ENCODE measurements at places on chromosomes 12 and 14. TPM values are rescaled to one million over a fixed set of nuclear protein-coding genes. Genes with fewer than 3 reads are reported as not detected.

- no peak for DNase-seq
- H3K27me3 ChIP-seq: no peaks in the 10 kb centered on the region
- no peak overlapping the region for H3K4me3 ChIP-seq
- no peaks in the 10 kb centered on the region for H3K36me3 ChIP-seq
Measured at GRCh38 chr14:81137316-81137715, 83.4 kb downstream of the GTF2A1 start.

GRCh38 chr12:94012071-94012470, 136.3 kb upstream of the PLXNC1 start:
- H3K4me1 ChIP-seq: no peaks in the 10 kb centered on the region
- no peak for DNase-seq
- no peak overlapping the region for H3K27ac ChIP-seq
- no peak overlapping the region for H3K4me3 ChIP-seq
- H3K36me3 ChIP-seq: no peaks in the 10 kb centered on the region
- no peaks in the 10 kb centered on the region for H3K27me3 ChIP-seq

GRCh38 chr12:23655112-23655511, 294.4 kb downstream of the SOX5 start:
- no peak overlapping the region for H3K27ac ChIP-seq
- H3K4me3 ChIP-seq: no peak overlapping the region
- H3K36me3 ChIP-seq: no peaks in the 10 kb centered on the region
- no peak for DNase-seq
- H3K4me1 ChIP-seq: peaks cover 5% of the 10 kb centered on the region

- peaks cover 70% of the 10 kb centered on the region for H3K36me3 ChIP-seq
- no peaks in the 10 kb centered on the region for H3K27me3 ChIP-seq
- no peak overlapping the region for H3K27ac ChIP-seq
Measured at GRCh38 chr12:64737539-64737938, 21.7 kb downstream of the GNS start.

- H3K27me3 ChIP-seq: no peaks in the 10 kb centered on the region
- no peaks in the 10 kb centered on the region for H3K36me3 ChIP-seq
Measured at GRCh38 chr12:26520869-26521268, 312.1 kb downstream of the ITPR2 start.

DNA sequence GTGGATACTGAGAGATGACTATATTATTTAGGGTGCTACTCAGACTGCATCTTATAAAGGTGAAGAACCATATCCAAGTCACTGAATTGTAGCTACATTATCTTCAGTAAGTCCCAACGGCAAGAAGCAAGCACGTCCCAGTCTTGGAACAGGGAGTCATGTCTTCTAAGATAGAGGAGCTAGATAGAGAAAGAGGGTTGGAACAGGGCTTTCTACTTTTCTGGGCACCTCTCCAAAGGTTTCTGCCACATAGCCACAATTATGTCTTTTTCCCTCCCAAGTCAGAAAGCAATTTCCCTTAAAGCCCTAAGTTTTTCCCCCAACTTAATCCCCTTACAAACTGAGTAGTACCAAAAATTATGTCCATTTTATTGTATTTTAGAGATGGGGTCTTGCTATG, 22.4 kb downstream of the MAPK1IP1L start:
- H3K27ac ChIP-seq: no peak overlapping the region
- no peaks in the 10 kb centered on the region for H3K36me3 ChIP-seq
- peaks cover 20% of the 10 kb centered on the region for H3K4me1 ChIP-seq
- no peak overlapping the region for H3K4me3 ChIP-seq
- no peak for DNase-seq

GRCh38 chr14:89498878-89499277, 81.8 kb upstream of the FOXN3 start:
- H3K4me1 ChIP-seq: no peaks in the 10 kb centered on the region
- no peaks in the 10 kb centered on the region for H3K27me3 ChIP-seq
- H3K27ac ChIP-seq: no peak overlapping the region
- no peaks in the 10 kb centered on the region for H3K36me3 ChIP-seq
- no peak overlapping the region for H3K4me3 ChIP-seq
- DNase-seq: no peak

- peaks cover 37% of the 10 kb centered on the region for H3K4me1 ChIP-seq
- H3K27ac ChIP-seq: no peak overlapping the region
- H3K27me3 ChIP-seq: no peaks in the 10 kb centered on the region
- H3K36me3 ChIP-seq: no peaks in the 10 kb centered on the region
- H3K4me3 ChIP-seq: no peak overlapping the region
Measured at GRCh38 chr12:64457032-64457431, 5.1 kb downstream of the TBK1 start.

DNA sequence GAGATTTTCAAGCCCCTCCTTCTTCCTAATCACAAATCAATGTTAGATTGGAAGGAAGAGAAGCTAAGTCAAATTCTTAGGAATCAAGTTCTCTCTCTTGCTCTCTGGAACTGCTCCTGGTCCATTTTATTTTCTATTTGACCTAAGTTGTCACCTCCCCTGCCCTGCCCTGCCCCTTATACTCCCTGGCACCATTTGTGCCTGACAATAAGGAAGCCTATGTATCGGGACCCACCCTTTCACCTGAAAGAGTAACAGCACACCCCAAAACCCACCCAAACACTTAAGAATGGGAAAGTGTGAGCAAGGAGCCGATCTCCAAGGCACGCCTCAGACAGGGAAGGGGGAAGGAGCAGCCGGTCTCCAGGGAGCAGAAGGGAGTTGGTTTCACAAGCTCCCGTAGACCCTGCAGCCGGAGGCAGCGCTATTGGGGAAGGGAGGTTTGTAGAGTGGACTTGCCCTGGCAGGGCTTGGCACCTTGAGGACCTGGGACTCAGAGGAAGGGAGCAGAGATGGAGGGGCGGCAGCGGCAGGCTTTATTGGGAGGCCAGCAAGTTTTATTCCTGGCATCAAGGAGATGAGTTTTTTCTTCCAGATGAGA, 1.6 kb downstream of the LRRC74A start:
- peaks cover 8% of the 10 kb centered on the region for H3K4me1 ChIP-seq
- peak overlapping the region; percentile 40 for H3K4me3 ChIP-seq
- H3K36me3 ChIP-seq: no peaks in the 10 kb centered on the region
- H3K27me3 ChIP-seq: no peaks in the 10 kb centered on the region

- peak overlapping the region; percentile 88 for H3K27ac ChIP-seq
- H3K27me3 ChIP-seq: no peaks in the 10 kb centered on the region
- peak overlapping the region; percentile 77 for H3K4me3 ChIP-seq
- H3K4me1 ChIP-seq: peaks cover 31% of the 10 kb centered on the region
Measured at GRCh38 chr12:2003676-2004112, 563 bp downstream of the DCP1B start.

- H3K27ac ChIP-seq: no peak overlapping the region
- H3K4me3 ChIP-seq: no peak overlapping the region
- no peaks in the 10 kb centered on the region for H3K36me3 ChIP-seq
- DNase-seq: no peak
Measured at GRCh38 chr14:85587151-85587711, 57.3 kb downstream of the FLRT2 start.

GRCh38 chr14:86940106-86940505, 1052.9 kb downstream of the GALC start:
- no peak for DNase-seq
- no peak overlapping the region for H3K27ac ChIP-seq
- H3K36me3 ChIP-seq: no peaks in the 10 kb centered on the region
- H3K4me1 ChIP-seq: no peaks in the 10 kb centered on the region
- no peaks in the 10 kb centered on the region for H3K27me3 ChIP-seq
- H3K4me3 ChIP-seq: no peak overlapping the region

GRCh38 chr14:73700325-73700724, 13.9 kb downstream of the PNMA1 start:
- no peaks in the 10 kb centered on the region for H3K36me3 ChIP-seq
- DNase-seq: no peak
- no peaks in the 10 kb centered on the region for H3K4me1 ChIP-seq
- no peak overlapping the region for H3K4me3 ChIP-seq
- no peaks in the 10 kb centered on the region for H3K27me3 ChIP-seq

DNA sequence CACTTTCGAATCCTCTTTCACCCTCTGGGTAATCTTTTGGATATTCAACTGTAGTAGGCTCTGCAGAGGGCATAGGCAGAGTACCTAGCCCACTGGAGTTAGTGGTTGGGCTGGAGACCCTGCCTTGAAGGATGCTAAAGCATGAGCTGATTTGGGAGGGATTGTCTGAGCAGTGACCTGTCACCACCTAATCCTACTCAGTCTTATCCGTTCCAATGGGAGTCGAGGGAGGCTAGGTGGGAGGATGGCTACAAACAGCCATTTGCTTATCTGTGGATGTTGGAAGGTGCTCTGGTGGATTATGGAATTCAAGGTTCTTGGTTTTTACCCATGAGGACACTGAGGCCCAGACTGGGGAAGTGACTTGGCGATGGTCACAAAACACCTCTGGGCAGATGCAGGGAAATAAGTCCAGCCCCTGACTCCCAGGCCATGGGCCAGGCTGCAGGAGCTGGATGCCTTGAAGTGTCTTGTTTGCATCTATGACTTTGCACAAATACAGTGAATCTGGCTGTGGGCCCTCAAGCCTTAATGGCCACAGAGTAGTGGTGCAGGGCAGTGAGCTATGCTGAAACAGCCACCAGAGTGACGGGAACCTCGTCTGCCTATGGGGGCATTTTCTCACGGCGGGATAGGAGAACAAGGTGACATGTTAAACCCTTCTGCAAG, 3.7 kb downstream of the KMT5A start:
- peaks cover 9% of the 10 kb centered on the region for H3K36me3 ChIP-seq
- peak overlapping the region; percentile 74 for H3K27ac ChIP-seq
- DNase-seq: no peak
- peaks cover 61% of the 10 kb centered on the region for H3K4me1 ChIP-seq
- peak overlapping the region; percentile 49 for H3K4me3 ChIP-seq

DNA sequence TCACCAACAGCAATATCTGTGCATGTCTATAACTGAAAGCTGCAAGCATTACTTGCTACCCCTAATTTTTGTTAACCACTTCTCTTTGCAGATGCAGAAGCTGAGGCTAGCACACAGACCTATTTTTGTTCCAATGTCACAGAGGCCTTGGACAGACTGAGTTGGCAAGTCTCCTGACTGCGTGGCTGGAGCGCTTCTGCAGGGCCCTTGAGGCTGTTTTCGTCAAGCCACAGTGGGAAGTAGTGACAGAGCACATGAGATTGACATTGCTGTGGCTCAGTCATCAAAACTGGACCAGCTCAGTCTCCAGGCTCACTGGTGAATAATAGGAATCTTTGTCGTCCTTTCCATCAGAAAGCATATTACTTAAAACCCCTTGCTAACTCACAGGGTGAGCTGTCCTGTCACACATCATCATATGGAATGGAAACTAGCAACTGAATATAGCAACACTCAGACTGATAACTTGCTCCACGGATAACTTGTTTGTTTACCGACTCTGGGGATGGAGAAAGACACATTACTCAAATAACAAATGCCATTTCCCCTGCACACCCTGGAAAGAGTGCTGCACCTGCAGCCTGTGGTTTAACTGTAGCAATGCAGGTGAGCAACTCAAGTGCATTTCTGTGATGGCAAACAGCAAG, 43.6 kb upstream of the DDX11 start:
- H3K27ac ChIP-seq: no peak overlapping the region
- no peaks in the 10 kb centered on the region for H3K36me3 ChIP-seq
- no peaks in the 10 kb centered on the region for H3K27me3 ChIP-seq
- H3K4me1 ChIP-seq: no peaks in the 10 kb centered on the region
- peak; percentile 58 for DNase-seq
- H3K4me3 ChIP-seq: no peak overlapping the region

DNA sequence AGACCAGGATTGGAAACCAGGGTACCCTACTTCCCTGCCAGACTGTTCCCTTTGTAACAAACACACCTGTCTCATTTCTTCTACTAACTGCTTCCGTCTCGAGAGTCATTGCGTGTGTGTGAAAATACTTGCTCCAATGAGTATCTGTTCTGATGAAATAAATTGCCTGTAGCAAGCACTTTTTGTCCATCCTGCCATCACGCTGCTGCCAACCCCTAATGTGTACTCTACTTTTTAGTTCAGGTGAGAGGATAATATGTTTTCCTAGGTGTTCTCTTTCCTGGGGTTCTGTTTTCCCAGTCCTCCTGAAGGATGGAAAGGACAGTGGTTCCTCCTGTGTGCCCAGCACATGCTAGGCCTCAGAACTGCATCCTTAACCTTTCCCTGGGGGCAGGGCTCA, 1.0 kb downstream of the TUNAR start:
- no peaks in the 10 kb centered on the region for H3K36me3 ChIP-seq
- no peak overlapping the region for H3K27ac ChIP-seq
- DNase-seq: no peak
- no peak overlapping the region for H3K4me3 ChIP-seq
- H3K27me3 ChIP-seq: peaks cover 10% of the 10 kb centered on the region

GRCh38 chr12:126607157-126607556, 1541.9 kb downstream of the AACS start:
- no peak for DNase-seq
- no peak overlapping the region for H3K4me3 ChIP-seq
- H3K27me3 ChIP-seq: no peaks in the 10 kb centered on the region
- H3K36me3 ChIP-seq: no peaks in the 10 kb centered on the region
- H3K4me1 ChIP-seq: no peaks in the 10 kb centered on the region
- H3K27ac ChIP-seq: no peak overlapping the region

- no peaks in the 10 kb centered on the region for H3K36me3 ChIP-seq
- no peak for DNase-seq
- H3K4me3 ChIP-seq: no peak overlapping the region
- H3K27me3 ChIP-seq: no peaks in the 10 kb centered on the region
Measured at GRCh38 chr12:45577844-45578399, 151.6 kb upstream of the ARID2 start.

DNA sequence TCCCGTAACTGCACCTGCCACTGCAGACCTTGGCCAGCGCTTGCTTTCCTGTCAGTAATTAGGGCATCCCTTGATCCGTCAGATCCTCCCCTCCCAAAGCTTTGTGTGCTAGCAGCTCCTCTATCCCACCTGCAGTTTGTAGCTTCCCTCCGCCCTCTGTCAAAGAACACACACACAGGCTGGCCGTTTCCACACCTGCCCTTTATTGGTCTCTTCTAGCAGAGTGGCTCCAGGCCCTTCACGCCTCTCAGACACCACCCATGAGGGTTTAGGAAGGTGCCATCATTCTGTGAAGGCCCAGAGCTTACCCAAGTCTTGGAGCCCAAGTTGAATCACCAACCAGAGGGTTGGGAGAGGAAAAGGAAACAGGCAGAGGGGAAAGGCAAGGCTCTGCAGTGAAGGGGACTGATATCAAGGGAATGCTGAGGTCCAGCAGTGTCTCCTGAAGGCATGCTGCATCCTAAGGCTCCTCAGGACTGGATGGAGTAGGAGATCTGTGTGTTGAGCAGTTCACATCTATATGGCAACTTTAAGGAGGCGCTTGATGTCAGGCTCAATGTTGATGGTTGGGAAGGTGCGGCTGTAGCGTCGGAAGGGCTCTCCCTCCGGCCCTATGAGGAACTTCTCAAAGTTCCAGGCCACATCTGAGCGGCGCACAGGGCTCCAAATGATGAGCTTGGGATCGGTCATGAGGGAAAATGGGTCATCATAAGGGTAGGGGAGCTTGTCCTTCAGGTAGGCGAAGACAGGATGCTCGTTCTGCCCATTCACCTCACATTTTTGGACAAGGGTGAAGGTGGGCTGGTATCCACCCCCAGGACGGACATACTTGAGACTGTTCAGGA, 3.4 kb downstream of the GPX2 start:
- H3K4me1 ChIP-seq: peaks cover 18% of the 10 kb centered on the region
- H3K27ac ChIP-seq: no peak overlapping the region
- H3K36me3 ChIP-seq: peaks cover under 1% of the 10 kb centered on the region
- no peak for DNase-seq
- H3K4me3 ChIP-seq: no peak overlapping the region

The CELA1 gene
- not detected for total RNA-seq

The FBLN5 gene
- 240 TPM for total RNA-seq

The DGLUCY gene
- total RNA-seq: 57.0 TPM

The KLRK1 gene
- total RNA-seq: 12.8 TPM

The FAM90A1 gene
- not detected for total RNA-seq

The GPR33 gene
- not detected for total RNA-seq

The KRT82 gene
- total RNA-seq: not detected
